ENCODE measurements at places on chromosomes 12 and 14. TPM values are rescaled to one million over a fixed set of nuclear protein-coding genes. Genes with fewer than 3 reads are reported as not detected.

Gene KIF21A
- 15.6 TPM for total RNA-seq

Gene HCAR3
- total RNA-seq = not detected

Gene ZNF10
- total RNA-seq = 1.3 TPM

Gene ANP32D
- not detected for total RNA-seq

Gene CLEC6A
- not detected for total RNA-seq

Gene MANSC4
- not detected for total RNA-seq

Gene KRT71
- not detected for total RNA-seq

Gene NKX2-1
- 0.10 TPM for total RNA-seq

Gene IFNG-AS1
- not detected for total RNA-seq

Gene LHX5
- total RNA-seq = not detected

Gene GPRC5D
- total RNA-seq = not detected

Gene HOXC4
- 2.8 TPM for total RNA-seq

Gene EFS
- not detected for total RNA-seq

Gene ATL1
- 4.6 TPM for total RNA-seq

Gene MYF6
- total RNA-seq = not detected

Gene EIF4B
- total RNA-seq = 222 TPM

Gene C1R
- total RNA-seq = 49.7 TPM

Data from A549 treated with Hydrocortisone at 1 μM for 4 hours (cell line).